ENCODE measurements at places on chromosomes 3 and 15. TPM values are rescaled to one million over a fixed set of nuclear protein-coding genes. Genes with fewer than 3 reads are reported as not detected.

CELF6 gene
- total RNA-seq, result 1.2 TPM

ECE2 gene
- total RNA-seq, result not detected

RTP3 gene
- total RNA-seq, result not detected

SH2D7 gene
- total RNA-seq, result not detected

LARP6 gene
- 35.9 TPM for total RNA-seq

MNS1 gene
- 2.0 TPM for total RNA-seq

SCAMP2 gene
- 64.3 TPM for total RNA-seq
